ENCODE measurements at places on chromosomes 5 and 9.

DNA sequence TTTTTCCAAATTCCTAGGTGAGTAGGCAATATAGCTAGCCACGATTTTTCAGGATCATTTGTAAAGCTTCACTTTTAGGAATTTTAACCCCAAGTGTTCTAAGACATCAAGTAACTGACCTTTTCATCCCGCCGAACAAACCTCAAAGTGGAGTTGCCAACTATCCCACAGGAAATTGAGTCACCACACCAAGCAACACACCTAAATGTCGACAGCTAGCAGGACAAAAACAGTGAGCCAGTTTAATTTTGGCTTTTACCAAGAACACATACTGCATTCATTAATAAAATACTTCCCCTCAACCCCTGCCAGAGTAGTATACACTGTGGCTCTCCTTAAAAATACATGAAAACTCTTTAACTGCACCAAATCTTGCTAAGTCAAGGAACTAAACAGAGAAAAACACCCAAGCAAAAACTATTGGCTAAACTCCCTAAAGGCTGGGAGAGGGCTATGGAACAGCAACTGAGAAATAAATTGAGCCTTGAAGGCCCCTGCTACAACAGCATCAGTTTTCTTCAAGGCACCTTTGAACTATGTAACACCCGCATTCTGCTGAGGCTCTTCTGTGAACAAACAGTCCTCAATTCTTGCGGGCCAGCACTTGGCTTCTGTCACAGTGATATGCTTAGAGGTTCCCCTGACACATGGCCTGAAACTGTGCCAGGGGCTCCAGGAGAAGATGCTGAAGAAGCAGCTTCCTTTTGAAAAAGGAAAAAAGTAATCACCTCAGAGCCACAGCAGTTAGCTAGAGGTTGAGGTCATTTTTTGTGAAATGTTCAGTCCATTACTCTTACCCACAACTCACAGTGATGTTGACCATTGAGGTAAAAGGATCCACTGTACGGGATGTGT is 459.6 kb downstream of the RAB3C start:
- no peak for DNase-seq
- no peak overlapping the region for H3K4me3 ChIP-seq
- H3K27me3 ChIP-seq = no peaks in the 10 kb centered on the region
- no peaks in the 10 kb centered on the region for H3K36me3 ChIP-seq
- no peak overlapping the region for H3K27ac ChIP-seq
- H3K4me1 ChIP-seq = no peaks in the 10 kb centered on the region

- no peak overlapping the region for H3K4me3 ChIP-seq
- no peaks in the 10 kb centered on the region for H3K27me3 ChIP-seq
Measured at GRCh38 chr5:124702525-124702924, 43.9 kb downstream of the ZNF608 start.

GRCh38 chr9:132773764-132774339 is 103.6 kb downstream of the GTF3C4 start:
- no peaks in the 10 kb centered on the region for H3K36me3 ChIP-seq
- no peaks in the 10 kb centered on the region for H3K4me1 ChIP-seq
- no peak for DNase-seq
- no peaks in the 10 kb centered on the region for H3K27me3 ChIP-seq

- H3K27ac ChIP-seq = no peak overlapping the region
- H3K27me3 ChIP-seq = no peaks in the 10 kb centered on the region
- no peaks in the 10 kb centered on the region for H3K36me3 ChIP-seq
- H3K4me3 ChIP-seq = no peak overlapping the region
- DNase-seq = no peak
Measured at GRCh38 chr5:37055383-37055990, 178.9 kb downstream of the NIPBL start.

GRCh38 chr9:99954819-99955218 is 48.4 kb downstream of the STX17 start:
- H3K4me3 ChIP-seq = no peak overlapping the region
- H3K27me3 ChIP-seq = no peaks in the 10 kb centered on the region
- H3K27ac ChIP-seq = no peak overlapping the region
- H3K36me3 ChIP-seq = no peaks in the 10 kb centered on the region
- no peak for DNase-seq
- no peaks in the 10 kb centered on the region for H3K4me1 ChIP-seq

- no peaks in the 10 kb centered on the region for H3K36me3 ChIP-seq
- H3K4me1 ChIP-seq = no peaks in the 10 kb centered on the region
- H3K4me3 ChIP-seq = no peak overlapping the region
- no peaks in the 10 kb centered on the region for H3K27me3 ChIP-seq
- DNase-seq = no peak
Measured at GRCh38 chr5:1478271-1479035, 33.2 kb upstream of the SLC6A3 start.

GRCh38 chr5:138103319-138103637 is 19.4 kb downstream of the WNT8A start:
- no peak overlapping the region for H3K27ac ChIP-seq
- no peak overlapping the region for H3K4me3 ChIP-seq
- no peaks in the 10 kb centered on the region for H3K36me3 ChIP-seq
- no peaks in the 10 kb centered on the region for H3K27me3 ChIP-seq
- DNase-seq = no peak
- H3K4me1 ChIP-seq = no peaks in the 10 kb centered on the region

GRCh38 chr5:52864371-52864770 is 76.7 kb downstream of the ITGA1 start:
- DNase-seq = no peak
- no peak overlapping the region for H3K4me3 ChIP-seq
- H3K36me3 ChIP-seq = no peaks in the 10 kb centered on the region
- no peaks in the 10 kb centered on the region for H3K27me3 ChIP-seq

DNA sequence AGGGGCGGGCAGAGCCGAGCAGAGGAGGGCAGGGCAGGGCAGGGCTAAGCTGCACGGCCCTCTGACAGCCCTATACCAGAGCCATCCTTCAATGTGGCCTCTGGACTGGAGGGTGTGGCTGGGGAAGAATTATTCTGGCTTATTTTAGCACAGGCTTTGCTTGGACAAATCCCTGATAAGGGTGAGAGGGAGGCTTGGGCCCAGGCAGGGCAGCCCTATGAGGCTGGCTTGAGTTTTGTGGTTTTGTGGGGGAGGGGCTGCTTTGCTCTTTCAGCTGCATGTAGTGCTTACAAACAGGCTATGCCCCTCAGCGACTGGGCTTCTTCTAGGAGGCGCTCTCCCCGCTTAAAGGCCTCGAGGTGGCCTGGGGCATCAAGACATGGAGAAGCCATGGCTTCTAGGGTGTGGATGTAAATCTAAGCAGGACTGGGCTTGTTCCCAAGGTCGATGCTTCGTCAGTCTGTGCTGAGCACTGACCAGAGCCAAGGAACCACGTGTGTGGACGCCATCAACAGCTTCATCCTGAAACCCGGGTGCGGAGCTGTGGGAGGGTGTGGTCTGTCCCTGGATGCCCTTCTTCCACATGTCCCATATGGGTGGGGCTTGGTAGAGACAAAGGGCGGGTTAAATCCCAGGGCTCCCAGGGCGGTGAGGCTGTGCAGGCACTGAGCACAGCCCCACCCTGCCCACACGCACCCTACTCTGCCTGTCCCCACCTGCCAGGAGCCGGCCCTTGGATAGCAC is 45.7 kb upstream of the IPPK start:
- H3K4me1 ChIP-seq = no peaks in the 10 kb centered on the region
- H3K4me3 ChIP-seq = no peak overlapping the region
- H3K36me3 ChIP-seq = peaks cover 29% of the 10 kb centered on the region
- no peaks in the 10 kb centered on the region for H3K27me3 ChIP-seq
- no peak for DNase-seq

- no peak overlapping the region for H3K27ac ChIP-seq
- H3K36me3 ChIP-seq = no peaks in the 10 kb centered on the region
- DNase-seq = no peak
- no peaks in the 10 kb centered on the region for H3K27me3 ChIP-seq
- no peak overlapping the region for H3K4me3 ChIP-seq
Measured at GRCh38 chr5:7983433-7983832, 114.5 kb downstream of the MTRR start.

GRCh38 chr9:129777769-129778130 is 24.9 kb upstream of the PTGES start:
- no peaks in the 10 kb centered on the region for H3K27me3 ChIP-seq
- H3K4me1 ChIP-seq = no peaks in the 10 kb centered on the region
- DNase-seq = no peak
- no peaks in the 10 kb centered on the region for H3K36me3 ChIP-seq
- H3K27ac ChIP-seq = peak overlapping the region; percentile 14

- H3K27ac ChIP-seq = no peak overlapping the region
- H3K36me3 ChIP-seq = no peaks in the 10 kb centered on the region
- no peak overlapping the region for H3K4me3 ChIP-seq
- DNase-seq = no peak
- H3K27me3 ChIP-seq = no peaks in the 10 kb centered on the region
Measured at GRCh38 chr9:28158451-28158850, 585.2 kb upstream of the C9orf72 start.

- H3K36me3 ChIP-seq = no peaks in the 10 kb centered on the region
- H3K27me3 ChIP-seq = no peaks in the 10 kb centered on the region
- no peak overlapping the region for H3K4me3 ChIP-seq
- DNase-seq = no peak
- H3K4me1 ChIP-seq = peaks cover 26% of the 10 kb centered on the region
Measured at GRCh38 chr9:94913550-94913949, 187.1 kb downstream of the AOPEP start.

GRCh38 chr9:29799227-29799626 is 2225.9 kb upstream of the C9orf72 start:
- H3K36me3 ChIP-seq = no peaks in the 10 kb centered on the region
- no peaks in the 10 kb centered on the region for H3K27me3 ChIP-seq
- no peak overlapping the region for H3K4me3 ChIP-seq

DNA sequence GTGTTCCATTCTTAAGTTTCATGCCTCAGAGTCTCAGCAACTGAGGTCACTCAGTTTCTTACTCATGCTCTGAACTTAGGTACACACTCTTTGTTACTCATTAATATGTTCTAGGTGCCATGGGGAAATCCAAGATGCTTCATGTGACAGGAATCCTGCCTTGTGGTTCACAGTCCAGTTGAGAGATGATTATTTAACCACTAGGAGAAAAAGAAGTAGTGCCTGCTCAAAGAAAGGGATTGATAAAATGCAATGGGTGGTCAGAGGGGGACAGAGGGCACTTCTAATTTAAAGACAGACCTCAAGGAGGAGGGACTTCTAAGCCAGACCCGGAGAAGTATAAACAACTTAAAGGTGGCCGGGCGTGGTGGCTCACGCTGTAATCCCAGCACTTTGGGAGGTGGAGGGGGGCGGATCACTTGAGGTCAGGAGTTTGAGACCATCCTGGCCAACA is 69.0 kb downstream of the UGCG start:
- H3K27me3 ChIP-seq = no peaks in the 10 kb centered on the region
- H3K4me3 ChIP-seq = no peak overlapping the region
- no peak for DNase-seq
- H3K36me3 ChIP-seq = no peaks in the 10 kb centered on the region
- H3K4me1 ChIP-seq = no peaks in the 10 kb centered on the region
